ENCODE measurements at places on chromosomes 12 and 14.

GRCh38 chr12:119840582-119840981, 36.5 kb downstream of the CIT start:
- DNase-seq = no peak

- DNase-seq = no peak
These were observed 157.7 kb downstream of the TTC7B start for GRCh38 chr14:90658541-90658967.

GRCh38 chr12:89156862-89157262, 195.4 kb downstream of the DUSP6 start:
- no peak for DNase-seq

DNA sequence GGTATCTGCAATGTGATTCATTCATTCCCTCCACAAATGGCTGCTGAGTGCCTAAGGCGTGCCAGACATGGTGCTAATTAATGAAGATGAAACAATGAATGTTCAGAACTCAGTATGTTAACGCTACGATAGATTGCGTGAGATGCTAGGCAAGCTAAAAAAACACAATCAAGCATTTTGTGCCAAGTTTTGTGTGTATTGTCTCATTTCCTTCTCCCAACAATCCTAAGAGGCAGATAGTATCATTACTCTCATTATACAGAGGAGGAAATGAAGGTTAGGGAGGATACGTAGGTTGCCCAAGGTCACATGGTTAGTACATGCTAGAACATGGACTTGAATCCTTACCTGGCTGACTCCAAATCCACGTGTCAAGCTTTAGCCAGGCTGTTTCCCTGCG, 264.4 kb downstream of the EFCAB11 start:
- DNase-seq = no peak

DNA sequence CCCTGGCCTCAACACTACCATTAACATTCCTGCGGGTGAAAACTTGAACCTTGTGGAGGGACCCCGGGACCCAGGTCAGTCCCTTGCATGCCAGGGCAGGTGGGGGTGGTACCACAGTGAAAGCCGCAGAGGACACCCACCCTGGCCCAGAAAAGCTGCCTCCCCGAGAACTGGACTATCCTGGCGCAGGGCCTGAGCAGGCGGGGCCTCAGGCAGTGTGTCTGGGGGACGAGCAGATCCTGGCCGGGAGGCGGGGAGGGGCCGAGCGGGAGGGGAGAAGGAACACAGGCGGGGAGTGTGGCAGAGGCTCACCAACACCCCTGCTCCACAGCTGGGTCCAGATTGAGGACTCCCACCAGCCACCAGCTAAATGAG, 10.0 kb downstream of the AHNAK2 start:
- no peak for DNase-seq

- no peak for DNase-seq
These were observed 79.5 kb upstream of the CCDC198 start for GRCh38 chr14:57573173-57573572.

Measured in stimulated activated naive CD4-positive, alpha-beta T cell treated with Interleukin-2 at 50 U/mL for 16 hours (primary cell).